CD4-positive, CD25-positive, alpha-beta regulatory T cell (primary cell): ENCODE measurements at places on chromosomes 12 and 14.

DNA sequence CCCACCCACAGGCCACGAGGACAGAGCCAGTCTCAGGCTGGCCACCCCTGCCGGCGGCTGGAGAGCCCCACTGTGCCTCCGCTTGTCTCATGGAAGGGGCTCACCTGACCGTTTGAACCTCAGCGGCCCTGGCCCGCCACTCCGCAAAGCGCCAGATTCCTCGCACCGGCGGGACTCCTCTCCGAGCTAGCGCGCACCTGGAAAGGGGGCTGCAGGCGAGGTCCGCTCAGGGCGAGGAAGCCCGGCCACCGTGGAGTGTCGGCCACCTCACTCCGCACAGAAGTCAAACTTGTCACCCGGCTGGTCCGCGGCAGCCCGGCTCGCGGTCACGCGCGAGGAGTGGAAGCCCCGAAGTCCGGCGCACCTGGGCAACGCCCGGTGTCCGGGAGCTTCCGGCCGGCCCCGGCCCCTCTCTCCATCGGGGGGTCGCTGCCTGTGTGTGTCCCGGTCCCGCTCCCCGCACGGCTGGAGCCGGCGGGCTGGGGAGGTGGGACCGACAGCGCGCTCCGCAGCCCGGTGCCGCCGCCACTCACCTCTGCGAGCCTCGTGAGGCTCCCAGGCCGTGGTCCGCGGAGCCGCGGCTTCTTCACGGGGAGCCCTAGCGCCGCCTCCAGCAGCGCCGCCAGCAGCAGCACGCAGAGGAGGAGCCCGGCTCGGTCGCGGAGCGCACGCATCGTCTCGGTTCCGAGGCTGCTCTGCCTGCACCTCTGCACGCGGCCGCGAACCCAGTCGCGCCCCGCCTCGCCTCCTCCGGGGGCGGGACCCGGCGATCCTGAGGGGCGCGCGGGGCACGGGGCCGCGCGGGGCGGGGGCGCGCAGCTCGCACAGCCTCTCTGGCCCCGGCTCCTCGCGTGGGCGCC lies at the start of gene ISM2:
Gene ISM2 (minus strand): TSS at position 697 of the 860 bp plus-strand sequence. CDS start 23 bp downstream, at position 674.
- no peak for DNase-seq

- no peak for DNase-seq
These were observed 930.5 kb upstream of the NOVA1 start for GRCh38 chr14:27528328-27528727.

DNA sequence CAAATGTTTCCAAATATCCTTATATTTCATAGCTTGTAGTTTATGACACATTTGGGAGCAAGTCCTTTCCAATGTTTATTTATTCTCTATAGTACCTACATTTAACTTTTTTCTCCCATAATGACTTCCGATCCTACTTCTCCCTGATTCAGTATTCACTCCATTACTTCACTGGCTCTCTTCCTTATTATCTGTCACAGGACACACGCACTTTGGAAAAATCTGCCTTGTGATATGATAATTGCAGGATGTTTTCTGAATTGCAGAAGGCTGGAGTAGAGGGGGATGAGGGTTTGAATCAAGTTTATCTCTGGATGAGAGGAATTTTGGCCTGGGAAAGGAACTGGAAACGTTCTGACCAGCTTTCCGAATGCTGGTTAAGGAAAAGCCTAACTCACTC lies 75.0 kb downstream of the HMGA2 start:
- DNase-seq, result no peak

- no peak for DNase-seq
These were observed 305.1 kb upstream of the GARIN2 start for GRCh38 chr14:66884149-66884548.

DNA sequence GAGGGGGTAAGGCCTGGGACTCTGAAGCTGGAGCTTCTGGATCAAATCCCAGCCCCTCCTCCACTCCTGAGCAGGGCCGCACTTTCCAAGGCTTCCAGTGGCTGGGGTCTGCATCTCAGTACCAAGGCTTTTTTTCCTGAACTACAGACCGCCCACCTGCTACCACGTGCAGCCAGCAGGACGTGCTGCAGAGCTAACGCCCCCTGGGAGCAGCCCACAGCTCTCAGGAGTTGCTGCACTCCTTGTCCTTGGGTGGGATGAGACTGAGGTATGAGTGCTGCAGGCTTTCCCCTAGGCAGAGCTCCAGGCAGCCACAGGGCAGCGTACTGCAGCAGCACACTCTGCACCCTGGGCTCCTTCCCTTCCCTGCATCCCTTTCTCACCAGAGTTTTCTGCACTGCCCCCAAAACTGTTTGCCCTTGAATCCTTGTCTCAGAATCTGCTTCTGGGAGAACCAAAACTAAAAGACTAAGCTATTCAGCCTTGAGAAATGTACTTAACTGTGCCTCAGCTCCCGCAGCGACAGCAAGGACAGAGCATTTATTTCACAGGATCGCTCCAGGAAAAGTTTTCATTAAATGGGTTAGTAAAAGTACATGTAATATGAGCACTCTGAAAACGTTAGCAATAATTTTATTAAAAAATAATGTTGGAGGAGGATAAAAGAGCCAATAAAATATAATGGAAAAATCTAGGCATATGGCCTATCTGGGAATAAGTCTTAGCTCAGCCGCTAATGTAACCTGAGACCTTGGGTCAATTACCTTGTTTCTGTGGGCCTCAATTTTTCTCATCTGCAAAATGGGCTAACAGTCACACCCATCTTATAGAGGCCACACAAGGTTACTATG lies 25.5 kb downstream of the RBM19 start:
- no peak for DNase-seq

GRCh38 chr12:122096591-122097149 lies 18.1 kb downstream of the MLXIP start:
- DNase-seq, result no peak

GRCh38 chr14:92555465-92556111 lies 42.0 kb downstream of the RIN3 start:
- peak; percentile 40 for DNase-seq

- DNase-seq, result peak; percentile 20
These were observed 221.5 kb upstream of the HMGA2 start for GRCh38 chr12:65602610-65603295.

DNA sequence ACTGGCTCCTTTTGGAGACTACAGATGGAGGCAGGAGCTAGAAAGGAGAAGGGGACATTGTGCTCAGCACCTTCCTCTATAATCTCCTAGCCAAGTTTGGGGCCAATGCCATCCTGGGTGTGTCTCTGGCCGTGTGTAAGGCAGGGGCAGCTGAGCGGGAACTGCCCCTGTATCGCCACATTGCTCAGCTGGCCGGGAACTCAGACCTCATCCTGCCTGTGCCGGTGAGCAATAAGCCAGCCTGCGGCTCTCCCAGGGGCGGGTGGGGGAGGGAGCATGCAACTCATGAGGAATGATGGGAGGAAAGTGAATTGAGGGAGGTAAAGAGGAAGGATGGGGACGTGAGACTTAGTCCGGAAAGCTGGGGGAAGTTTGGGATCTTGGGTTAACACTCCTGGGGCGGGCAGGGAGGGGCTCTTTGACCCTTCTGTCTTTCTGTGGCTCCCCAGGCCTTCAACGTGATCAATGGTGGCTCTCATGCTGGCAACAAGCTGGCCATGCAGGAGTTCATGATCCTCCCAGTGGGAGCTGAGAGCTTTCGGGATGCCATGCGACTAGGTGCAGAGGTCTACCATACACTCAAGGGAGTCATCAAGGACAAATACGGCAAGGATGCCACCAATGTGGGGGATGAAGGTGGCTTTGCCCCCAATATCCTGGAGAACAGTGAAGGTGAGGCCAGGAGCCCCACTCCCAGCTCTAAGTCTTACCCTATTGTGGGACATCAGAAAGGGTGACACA lies 3.3 kb downstream of the ENO2 start:
- no peak for DNase-seq

GRCh38 chr12:131287015-131287937 lies 333.6 kb downstream of the ADGRD1 start:
- DNase-seq, result no peak

- DNase-seq, result no peak
These were observed 329.8 kb upstream of the OR4E1 start for GRCh38 chr14:22003461-22003860.

DNA sequence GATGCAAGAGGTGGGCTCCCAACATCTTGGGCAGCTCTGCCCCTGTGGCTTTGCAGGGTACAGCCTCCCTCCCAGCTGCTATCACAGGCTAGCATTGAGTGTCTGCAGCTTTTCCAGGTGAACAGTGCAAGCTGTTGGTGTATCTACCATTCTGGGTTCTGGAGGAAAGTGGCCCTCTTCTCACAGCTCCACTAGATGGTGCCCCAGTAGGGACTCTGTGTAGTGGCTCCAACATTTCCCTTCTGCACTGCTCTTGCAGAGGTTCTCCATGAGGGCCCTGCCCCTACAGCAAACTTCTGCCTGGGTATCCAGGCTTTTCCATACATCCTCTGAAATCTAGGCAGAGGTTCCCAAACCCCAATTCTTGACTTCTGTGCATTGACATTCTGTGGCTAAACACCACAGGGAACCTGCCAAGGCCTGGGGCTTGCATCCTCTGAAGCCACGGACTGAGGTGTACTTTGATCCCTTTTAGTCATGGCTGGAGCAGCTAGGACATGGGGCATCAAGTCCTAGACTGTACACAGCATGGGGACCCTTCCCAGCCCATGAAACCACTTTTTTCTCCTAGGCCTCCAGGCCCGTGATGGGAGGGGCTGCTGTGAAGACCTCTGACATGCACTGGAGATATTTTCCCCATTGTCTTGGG lies 24.0 kb upstream of the SLC38A1 start:
- DNase-seq, result no peak

GRCh38 chr12:2673966-2674810 lies 120.6 kb upstream of the FKBP4 start:
- DNase-seq, result no peak

- no peak for DNase-seq
These were observed 156.3 kb downstream of the ZFP36L1 start for GRCh38 chr14:68636597-68636996.

DNA sequence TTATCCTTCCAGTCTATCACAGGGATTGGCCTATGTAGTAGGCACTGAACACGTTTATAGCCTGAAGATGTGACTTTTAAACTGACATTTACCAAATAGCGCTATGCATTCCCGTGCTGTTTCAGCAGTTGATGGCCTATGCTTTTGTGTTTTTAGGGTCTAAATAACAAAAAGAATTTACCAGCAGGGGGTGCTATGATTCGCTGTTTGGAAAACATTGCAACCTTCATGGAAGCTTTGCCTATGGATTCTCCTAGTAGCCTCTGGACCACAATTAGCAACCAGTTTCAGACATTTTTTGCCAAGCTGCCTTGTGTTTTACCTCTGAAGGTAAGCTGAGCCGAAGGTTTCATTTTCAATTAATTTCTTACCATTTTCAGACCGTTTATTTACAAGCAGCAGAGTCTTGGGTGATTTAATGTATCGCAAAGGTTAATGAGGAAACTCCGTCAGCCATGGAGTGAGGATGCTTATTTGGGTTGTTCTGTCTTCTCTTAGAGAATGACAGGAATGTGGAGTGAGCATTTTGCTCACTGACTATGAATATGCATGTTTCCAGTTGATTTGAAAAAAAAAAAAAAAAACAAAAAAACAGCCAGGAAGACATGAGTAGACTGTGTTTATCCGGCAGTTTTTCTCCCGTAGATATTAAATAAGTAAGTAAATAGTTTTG lies 133.1 kb downstream of the PRIMA1 start:
- DNase-seq, result peak; percentile 12

- DNase-seq, result no peak
These were observed 33.3 kb upstream of the NUDT14 start for GRCh38 chr14:105214324-105214915.

DNA sequence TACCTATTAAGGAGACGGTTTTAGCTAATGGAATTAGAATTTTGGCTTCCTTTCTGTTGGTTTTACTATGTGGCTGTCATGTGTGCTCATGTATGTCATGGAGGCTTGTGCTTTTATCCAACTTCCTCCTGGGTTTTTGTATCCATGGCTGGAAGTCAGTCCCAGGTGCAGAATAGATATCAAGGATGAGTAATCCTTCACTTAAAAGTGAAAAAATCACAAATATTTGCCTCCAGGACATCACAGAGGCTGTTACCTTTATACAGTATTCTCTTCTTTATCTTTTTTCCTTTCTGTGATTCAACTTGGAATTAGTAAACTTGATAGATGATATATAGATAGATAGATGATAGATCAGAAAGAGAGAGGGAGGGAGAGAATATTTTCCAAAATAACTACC lies 706.8 kb downstream of the GALC start:
- no peak for DNase-seq

GRCh38 chr14:51544471-51544870 lies 107.2 kb upstream of the FRMD6 start:
- DNase-seq, result no peak

DNA sequence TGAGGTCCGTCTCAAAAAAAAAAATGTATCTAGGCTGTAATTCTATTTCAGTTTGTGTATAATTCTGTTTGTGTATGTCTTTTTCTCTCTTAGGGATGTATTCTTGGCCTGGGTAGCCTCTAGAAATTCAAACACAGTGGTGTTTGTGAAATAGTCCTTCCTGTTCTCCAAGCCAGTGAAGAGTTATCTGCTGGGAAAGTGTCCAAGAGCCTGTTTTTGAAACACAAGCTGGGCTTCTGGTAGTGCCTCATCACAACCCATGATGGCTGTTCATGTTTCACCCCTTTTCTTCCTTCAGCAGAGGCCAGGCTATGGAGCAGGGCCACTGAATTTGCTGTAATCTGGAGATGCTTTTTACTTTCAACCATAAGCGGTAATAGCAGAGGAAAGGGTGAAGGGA lies 14.7 kb downstream of the METTL3 start:
- no peak for DNase-seq

- no peak for DNase-seq
These were observed 31.4 kb upstream of the RFX4 start for GRCh38 chr12:106551410-106551809.

DNA sequence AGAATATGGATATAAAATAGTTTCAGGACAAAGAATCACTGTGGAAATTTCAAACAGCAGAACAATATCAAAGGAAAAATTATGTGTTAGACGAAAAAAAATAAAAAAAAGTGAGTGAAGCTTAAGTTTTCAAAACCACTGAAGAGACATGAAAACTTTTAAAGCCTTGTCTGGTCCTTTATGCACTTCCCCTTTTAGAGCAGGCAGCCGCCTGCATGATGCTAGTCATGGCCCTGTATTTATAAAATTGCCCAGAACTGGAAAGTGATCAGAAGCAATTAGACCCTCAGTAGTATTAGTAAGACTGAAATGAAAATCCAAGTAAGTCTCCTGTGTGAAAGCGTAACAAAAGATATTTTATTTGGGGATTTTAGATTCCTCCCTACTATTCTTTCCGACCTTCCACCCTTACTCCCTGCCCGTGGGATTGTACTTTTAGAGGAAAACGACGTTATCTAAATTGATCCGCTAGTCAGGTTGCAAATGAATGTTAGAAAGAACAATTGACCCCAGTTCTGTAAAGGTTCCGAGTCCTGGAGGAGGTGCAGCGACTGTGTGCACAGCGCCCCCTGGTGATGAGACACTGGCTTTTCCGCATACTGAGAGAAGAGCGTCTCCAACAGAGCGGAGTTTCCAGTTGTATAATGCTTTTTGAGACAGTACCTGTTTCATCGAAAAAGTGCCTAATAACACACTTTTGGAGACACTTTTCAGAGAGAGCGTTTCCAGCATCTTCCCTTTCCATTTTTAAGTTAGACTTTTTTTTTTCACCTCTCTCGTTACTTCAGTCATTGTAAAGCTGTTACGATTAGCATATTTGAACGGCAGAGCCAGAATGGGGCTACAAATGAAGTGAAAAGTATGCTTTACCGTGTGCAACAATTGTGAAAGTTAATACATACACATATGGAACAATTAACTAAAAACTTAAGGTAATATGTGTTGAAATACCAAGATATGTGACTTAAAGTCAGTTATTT lies 12.4 kb downstream of the MGST1 start:
- DNase-seq, result no peak

GRCh38 chr14:95185033-95185766 lies 27.9 kb upstream of the DICER1 start:
- no peak for DNase-seq

GRCh38 chr12:24038211-24038997 lies 88.9 kb upstream of the SOX5 start:
- no peak for DNase-seq
